Heart left ventricle (tissue), 16 donors: ENCODE measurements at places on chromosomes 12 and 14. TPM values are rescaled to one million over a fixed set of nuclear protein-coding genes. Genes with fewer than 3 reads are reported as not detected.

DNA sequence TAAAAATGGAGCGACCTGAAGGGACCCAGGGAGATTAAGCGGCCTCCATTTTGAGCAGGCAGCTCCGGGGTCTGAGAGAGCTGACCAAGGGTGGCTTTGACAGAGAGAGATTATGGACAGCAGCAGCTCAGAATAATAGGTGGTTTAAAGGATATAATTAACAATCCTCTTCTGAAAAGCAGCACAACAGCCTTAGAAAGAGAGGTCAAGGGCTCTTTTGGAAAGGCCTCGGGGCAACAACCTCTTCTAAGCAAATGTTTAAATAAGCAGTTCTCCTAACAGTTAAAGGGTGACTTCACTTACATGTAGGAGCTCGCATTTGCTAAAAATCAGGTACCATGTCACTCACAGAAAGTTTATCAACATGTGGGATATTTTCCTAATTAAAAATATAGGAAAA is 87.2 kb upstream of the FRMD6 start:
- no peak for DNase-seq

DNA sequence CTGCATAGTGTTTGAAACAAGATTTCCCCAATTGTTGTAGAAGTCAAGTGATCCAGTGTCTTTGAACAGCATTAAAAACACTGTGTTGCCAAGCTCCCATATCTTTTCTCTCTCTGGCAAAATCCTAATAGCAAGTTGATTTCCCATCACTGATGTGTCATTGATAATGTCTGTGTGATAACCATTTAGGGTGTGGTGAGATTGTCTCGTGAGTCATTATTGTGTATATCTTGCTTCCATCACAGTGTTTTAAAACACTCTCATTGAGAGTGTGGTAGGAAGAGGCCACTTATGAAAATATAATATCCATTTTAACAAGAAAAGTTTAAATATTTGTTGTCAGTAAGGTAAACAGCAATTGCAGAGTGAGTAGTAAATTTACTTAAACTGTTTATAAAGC is 74.7 kb downstream of the PRORP start:
- no peak for DNase-seq

GRCh38 chr14:63030113-63030512 is 15.1 kb downstream of the KCNH5 start:
- DNase-seq, result no peak

DNA sequence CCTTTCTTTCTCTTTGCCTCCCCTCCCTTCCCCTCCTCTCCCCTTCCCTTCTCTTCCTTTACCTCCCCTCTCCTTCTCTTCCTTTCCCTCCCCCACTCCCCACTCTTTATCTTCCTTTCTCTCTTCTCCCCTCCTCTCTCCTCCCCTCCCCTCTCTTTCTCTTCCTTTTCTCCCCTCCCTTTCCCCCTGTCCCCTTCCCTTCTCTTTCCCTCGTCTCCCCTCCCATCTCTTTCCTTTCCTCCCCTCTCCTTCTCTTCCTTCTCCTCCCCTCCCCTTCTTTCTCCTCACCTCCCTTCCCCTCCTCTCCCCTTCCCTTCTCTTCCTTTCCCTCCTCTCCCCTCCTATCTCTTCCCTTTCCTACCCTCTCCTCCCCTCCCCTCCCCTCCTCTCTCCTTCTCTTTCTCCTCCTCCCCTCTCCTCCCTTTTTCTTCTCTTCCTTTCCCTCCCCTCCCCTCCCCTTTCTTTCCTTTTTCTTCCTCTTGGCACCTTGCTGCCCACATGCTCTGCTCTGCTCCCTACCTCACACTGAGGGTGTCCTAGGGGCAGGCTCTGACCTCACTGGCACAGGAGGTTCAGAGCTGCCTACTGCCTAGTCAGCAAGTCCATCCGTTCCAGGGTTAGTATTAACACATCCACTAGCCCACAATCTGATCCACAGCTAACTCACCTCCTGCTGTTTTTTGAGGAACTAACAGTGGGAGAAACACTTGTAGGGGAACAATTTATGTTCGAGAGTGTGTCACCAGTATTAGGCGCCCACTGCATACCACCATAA is 101.0 kb downstream of the NUAK1 start:
- no peak for DNase-seq

DNA sequence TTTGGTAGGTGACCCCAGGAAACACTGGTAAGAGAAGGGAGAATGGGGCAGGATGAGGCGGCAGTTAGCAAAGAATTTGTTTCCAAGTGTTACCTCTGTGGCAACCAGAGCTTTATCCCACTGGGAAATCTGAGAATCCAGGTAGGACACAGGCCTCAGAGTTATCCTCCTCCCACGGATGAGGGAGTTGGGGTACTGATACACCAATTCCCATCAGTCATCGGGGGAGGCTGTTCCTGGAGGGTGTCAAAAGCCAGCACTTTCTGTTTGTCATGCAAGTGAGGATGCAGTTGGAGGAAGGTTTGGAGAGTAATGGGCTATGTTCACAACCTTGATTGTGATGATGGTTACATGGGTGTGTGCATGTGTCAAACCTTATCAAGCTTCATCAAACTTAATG is 221.2 kb upstream of the SFSWAP start:
- DNase-seq, result no peak

DNA sequence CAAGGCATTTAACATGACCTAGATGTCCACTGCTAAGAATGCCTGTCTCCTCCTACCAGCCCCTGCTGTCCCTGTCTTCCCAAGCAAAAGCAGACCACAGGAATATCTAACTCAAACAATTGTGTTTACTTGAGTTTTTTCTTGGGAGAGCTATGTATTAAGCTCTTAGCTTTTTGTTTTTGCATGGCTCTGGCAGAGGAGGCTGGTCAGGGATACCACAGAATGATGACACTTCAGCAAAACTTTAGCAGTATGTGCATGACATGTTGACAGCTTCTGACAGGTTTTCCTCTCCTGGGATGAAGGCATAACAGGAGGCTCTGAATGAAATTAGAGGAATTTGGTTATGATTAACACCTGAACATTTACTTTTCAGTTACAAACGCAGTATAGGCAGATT is 6.9 kb downstream of the TMBIM6 start:
- no peak for DNase-seq

The TSPAN8 gene
- total RNA-seq, result not detected

The SIRT4 gene
- total RNA-seq, result 3.6 TPM
